ENCODE measurements at places on chromosomes 3 and 15.

DNA sequence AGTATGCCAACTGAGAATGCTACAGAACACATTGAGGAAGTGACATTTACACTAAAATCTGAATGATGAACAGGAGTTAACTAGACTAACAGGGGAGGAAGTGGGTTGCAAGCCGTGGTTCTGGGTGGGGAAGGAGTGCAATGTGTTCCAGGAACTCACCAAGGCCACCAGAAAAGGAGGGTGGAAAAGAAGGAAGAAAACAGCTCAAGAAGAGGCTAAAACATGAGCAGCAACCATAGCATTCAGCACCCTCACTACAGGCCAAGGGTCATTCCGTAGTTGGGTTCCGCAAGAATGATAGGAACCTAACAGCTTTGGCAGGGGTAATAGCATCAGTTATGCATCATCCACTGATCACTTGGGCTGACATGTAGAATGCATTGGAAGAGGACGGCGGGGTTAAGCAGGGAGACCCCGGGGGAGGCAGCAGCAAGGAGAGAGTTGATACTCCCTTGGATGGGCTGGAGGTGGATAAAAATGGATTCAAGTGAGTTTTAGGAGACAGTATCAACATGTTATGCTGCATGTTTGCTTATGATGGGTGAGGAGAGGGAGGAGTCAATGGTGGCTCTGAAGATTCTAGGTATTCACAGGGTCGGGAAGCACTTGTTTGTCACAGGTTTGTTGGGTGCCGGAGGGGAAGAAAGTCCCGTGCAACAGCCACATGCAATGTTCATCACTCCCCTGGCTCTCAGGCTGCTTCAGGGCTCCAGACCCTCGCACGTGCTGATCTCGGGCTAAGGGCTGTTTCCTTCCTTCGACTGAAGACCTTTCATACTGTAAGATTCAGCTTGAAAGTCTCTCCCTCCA lies 53.2 kb downstream of the LIPC start:
- no peak for DNase-seq

- DNase-seq, result no peak
These were observed 80.8 kb downstream of the ANXA2 start for GRCh38 chr15:60316961-60317360.

DNA sequence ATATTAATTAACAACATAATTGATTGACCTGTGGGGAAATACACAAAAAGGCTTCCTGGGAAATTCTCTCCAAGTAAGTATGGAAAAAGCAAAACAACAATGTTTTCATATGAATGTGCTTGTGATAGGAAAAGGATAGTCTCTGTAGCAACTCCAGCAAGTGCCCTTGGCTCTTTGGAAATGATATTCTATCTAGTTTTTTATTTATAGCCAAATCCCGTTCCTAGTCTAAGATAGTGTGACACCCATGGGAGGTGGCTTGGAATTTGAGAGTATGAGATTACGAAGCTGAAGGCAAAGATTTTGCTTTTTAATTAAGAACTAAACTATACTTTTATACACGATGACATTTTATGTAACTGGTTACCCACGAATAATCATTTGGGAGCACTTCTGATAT lies 119.9 kb downstream of the PDZRN3 start:
- peak; percentile 6 for DNase-seq

DNA sequence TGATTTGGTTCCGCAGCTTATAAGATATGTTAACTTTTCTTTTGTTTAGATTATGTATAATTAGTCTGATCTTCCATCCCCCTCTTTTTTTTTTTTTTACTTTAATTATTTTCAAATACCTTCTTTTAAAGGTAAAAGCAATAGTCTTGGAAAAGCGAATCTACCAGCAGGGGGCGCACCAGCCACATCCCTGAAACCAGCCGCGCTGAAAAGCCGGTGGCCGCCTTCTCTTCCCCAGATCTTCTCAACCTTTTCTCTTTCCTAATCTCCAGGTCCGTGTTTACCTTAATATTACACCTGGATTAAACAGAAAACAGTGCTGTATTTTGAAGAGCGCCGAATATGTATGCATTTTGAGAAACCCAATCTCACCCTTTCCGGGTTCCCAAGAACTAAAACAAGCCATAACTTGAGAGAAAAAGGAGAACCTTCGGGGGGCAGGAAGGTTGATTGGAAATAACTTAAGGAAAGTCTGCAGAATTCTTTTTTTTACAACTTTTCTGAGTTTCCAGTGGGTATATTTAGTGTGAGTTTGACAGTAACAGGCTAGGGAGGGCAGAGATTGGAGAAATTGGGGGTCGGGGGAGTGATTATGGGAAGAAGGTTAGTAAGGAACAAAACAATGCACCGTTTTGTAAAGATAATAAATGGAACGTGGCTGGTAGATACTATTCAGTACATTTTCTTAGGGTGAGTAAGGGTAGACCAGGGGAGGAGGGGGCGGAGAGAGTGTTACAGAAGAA lies 2.0 kb upstream of the SOX2 start:
- peak; percentile 53 for DNase-seq

DNA sequence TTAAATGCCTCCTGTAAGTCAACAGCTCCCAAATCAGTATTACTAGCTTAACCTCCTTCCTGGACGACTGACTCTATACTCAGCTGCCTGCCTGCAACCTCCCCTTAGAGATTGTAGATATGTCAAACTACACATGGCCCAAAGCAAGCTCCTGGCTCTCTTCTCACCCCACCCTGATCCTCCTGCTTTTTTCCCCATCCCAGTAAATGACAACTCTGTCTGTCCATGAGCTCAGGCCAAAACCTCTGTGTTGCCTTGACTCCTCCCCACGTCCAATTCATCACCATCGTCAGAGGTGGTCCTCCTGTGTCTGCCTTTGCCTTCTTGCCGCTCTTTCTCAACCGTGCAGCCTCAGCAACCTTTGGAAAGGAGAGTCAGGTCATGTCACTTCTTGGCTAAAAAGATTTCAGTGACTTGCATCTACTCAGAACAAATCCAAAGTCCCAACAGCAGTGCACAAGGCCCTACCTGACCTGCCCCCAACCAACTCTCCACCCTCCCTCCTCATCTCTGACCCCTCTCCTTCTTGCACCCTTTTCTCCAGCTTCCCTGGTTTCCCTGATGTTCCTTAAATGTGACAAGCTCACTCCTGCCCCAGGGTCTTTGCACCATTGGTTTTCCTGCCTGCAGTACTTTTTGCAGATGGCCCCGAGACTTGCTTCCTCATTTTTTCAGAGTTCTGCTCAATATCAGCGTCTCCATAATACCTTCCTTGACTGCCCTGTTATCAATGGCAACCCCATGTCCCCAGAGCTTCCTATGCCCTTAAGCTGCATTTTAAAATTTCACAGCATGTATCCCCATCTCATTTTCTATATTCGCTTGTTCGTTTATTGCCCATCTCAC lies 52.8 kb downstream of the LSM3 start:
- DNase-seq, result no peak

GRCh38 chr3:12629560-12629959 lies 34.4 kb downstream of the RAF1 start:
- no peak for DNase-seq

DNA sequence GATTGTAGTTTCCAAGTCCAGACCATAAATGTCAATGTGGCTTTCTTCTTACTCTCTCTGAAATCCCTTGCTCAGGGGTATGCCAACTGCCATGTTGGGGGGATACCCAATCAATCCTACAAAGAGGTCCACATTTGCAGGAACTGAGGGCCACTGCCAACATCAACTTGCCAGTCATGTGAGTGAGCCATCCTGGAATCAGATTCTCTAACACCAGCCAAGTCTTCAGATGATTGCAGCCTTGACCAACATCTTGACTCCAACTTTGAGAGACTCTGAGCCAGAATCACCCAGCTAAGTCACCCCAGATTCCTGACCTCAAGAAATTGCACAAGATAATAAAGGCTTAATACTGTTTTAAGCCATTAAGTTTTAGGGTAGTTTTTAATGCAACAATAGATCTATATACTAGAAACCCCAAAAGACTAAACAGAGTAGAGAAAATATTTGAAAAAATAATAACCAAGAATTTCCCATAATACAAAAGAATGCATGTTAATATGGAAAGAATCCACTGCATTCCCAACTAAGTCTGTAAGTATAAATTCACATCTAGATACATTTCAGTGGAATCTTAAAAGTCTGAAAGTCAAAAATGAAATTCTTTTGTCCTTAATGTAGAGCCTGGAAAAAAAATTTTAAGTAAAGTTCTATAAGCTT lies 22.4 kb downstream of the ISG20 start:
- DNase-seq, result no peak

DNA sequence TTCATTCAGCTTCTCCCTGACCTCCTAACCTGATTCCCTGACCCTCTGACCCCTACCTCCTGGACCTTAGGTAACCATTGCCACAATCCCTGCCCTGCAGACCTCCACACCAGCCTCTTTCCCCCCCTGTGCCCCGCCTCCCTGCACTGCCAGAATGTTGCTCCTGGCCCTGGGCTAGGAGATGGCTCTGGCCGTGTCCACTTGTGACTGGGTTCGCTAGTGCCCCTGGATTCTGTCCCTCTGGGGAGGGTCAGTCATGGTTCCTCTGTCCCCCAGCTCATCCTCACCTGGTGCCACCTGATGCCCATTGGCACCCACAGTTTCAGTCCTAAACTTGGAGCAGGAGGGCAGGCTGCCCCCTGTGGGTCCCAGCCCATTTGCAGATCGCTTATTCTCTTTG lies 56.2 kb upstream of the PRR23E start:
- no peak for DNase-seq

DNA sequence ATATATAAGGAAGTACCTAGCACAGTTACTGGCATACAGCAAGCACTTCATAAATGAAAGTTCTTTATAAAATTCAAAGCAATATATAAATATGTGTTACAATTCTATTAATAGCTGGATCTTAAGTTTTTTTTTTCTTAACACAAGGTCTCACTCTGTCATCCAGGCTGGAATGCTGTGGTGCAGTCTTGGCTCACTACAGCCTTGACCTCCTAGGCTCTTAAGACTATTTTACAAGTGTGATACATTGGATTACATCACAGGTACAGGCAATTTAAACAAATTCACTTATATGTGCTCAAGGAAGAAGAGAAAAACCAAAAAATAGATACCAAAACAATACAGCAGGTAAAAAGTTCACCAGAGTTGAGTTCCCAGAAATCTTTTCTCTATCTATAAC lies 60.6 kb downstream of the ZNF280D start:
- no peak for DNase-seq

DNA sequence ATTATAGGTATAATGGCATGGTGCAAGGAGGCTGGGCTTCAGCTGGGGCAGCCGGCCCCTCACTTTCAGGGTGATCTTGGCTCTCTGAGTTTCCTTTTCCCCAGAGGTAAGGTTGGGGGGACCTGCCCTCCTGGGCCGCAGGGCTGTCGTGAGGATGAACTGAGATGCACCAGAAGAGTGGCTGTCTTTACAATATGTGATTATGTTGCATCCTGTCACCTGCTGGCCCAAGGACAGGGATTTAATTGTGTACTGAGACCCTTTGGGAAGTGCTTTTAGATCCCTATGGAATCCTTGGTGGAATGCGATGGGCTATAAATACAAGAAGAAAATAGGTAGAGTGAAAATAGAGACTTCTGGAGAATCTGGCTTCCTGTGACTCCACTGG lies 22.1 kb downstream of the ANAPC13 start:
- no peak for DNase-seq

- no peak for DNase-seq
These were observed 32.2 kb downstream of the SSR3 start for GRCh38 chr3:156522673-156523072.

DNA sequence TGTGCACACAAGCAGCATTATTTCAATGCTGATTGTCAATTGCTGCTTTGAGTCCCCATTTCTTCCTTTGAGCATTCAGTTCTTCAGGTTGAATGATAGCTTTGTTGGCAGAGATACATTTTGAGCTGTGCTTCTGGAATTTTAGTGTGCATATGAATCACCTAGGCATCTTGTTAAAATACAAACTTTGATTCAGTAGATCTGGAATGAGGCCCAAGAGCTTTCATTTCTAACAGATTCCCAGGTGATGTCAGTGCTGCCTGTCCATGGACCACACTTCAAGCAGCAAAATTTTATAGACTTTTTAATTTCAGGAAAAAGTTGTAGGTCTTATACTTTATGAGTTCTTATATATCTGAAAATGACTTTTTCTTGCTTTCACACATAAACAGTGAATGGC lies 131.1 kb downstream of the ADAMTSL3 start:
- DNase-seq, result no peak

GRCh38 chr15:29141308-29142128 lies 128.1 kb downstream of the NSMCE3 start:
- no peak for DNase-seq

DNA sequence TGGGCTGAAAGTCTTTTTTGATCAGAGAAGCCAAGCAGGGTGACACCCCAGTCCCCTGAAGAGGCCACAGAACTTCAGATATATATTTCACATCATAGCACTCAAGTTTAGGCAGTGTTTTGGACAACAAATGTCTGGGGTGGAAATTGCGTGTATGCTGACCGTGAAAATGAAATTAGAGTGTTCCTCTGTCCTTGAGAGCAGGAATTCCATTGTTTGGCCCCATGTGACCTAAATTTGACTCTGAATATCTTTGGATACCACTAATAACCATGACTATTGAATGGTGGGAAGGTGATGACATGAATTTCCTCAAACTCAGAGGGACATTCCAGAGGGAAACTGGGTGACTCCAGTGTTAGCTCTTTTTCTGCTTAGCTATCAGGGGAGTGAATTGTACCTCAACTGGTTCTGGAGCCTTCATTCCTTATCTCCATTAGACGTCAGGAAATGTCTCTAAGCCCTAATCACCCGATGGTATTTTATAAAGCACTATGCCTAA lies 263.5 kb upstream of the RASGRP1 start:
- no peak for DNase-seq

DNA sequence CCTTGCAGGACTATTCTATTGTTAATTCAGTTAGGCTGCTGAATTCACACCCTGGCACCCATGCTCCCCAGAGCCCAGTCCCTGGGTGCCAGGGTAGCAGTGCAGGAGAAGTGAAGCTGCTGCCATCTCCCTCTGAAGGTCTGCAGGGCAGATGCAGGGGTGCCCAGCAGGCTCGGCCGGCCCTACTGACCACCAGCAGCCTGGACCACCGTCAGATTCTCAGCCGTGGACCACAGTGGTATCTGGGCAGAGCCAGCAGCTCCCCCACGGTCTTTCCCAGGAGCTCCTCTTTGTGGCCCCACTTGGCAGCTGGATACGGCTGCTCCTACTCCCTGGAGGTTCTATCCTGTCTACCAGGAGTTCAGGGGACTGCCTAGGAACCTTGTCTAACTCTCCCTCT lies 46.8 kb downstream of the ALDH1L1 start:
- DNase-seq, result no peak

DNA sequence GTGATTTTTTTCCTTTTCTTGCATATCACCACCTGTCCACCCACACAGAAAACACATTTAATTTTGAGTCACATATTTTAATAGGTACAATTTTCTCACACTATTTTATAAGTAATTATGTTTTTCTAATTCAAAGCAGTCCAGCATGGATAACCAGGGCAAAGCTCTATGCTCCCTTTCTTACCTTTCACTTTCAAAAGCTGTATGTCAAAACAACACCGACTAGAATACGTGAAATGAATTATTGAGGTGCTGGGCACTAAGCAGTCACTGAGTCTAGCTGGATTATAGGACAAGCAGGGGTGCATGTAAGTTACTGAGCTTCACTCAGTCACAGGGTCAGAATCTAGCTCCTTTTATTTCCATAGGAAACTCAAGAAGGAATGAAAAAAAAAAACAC lies 60.6 kb downstream of the LSAMP start:
- peak; percentile 26 for DNase-seq
